ENCODE measurements at places on chromosomes 13 and 19.
A peak's percentile ranks its signal among the peaks of the same experiment; 100 is the strongest.

GRCh38 chr19:48963371-48964204 lies 1.5 kb upstream of the FTL start:
- H3K4me3 ChIP-seq: peak overlapping the region; percentile 34
- H3K4me1 ChIP-seq: peaks cover 48% of the 10 kb centered on the region
- peak; percentile 68 for DNase-seq
- H3K36me3 ChIP-seq: peaks cover 8% of the 10 kb centered on the region
- peak overlapping the region; percentile 58 for H3K27ac ChIP-seq
- H3K27me3 ChIP-seq: no peaks in the 10 kb centered on the region

DNA sequence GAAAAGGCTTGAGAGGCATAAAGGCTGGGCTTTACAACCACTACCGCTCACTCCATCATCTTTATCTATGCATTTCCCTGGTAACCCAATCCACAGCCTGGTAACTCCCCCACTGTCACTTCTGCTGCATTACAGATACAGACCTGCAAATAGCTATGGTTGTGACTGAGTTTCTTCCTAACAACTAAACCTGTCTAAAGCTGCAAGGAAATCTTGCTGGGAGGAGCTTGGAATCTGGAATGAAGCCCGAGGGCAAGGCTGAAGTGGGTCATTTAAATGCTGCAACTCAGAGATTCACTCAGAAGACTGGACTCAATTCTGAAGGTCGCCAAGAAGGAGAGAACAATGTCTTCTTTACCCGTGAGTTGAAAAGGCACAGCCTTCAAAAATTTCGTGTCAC lies at the start of gene LGALS13:
LGALS13 (plus strand) TSS at position 301 of the 400 bp plus-strand sequence; CDS start at position 346, 45 bp downstream.
- H3K27me3 ChIP-seq: peaks cover 12% of the 10 kb centered on the region
- no peak within 1 kb of the TSS for H3K27ac ChIP-seq
- no peaks in the 10 kb centered on the region for H3K36me3 ChIP-seq
- no peak within 1 kb of the TSS for H3K4me3 ChIP-seq
- no peak for DNase-seq

- peak overlapping the region; percentile 33 for H3K27ac ChIP-seq
- H3K36me3 ChIP-seq: no peaks in the 10 kb centered on the region
- peak; percentile 56 for DNase-seq
- H3K4me3 ChIP-seq: no peak overlapping the region
- H3K4me1 ChIP-seq: peaks cover 68% of the 10 kb centered on the region
Measured at GRCh38 chr13:27130979-27131623, 40.5 kb downstream of the USP12 start.

DNA sequence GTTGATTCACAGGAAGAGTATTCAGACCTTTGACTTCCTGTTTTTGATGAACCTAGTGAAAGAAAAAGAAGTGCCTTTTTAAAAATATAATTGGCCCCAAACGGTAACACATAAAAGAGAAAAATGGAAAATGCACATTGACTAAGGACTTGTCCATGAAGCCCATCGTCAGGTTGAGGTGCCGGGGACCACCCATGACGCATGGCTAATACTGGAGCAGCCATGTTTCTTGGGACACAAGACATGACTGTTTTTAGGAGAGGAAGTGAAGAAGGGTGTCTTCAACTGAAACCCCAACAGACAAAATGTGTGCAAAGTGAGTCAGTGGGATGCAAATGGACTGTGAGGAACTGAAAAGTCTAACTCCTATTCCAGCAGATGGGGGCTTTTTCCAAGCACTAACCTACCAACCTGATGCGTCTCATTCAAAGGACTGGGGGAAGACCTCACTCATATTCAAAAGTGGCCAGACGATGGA lies 459.4 kb downstream of the FOXO1 start:
- no peak for DNase-seq
- peak overlapping the region; percentile 21 for H3K4me3 ChIP-seq

DNA sequence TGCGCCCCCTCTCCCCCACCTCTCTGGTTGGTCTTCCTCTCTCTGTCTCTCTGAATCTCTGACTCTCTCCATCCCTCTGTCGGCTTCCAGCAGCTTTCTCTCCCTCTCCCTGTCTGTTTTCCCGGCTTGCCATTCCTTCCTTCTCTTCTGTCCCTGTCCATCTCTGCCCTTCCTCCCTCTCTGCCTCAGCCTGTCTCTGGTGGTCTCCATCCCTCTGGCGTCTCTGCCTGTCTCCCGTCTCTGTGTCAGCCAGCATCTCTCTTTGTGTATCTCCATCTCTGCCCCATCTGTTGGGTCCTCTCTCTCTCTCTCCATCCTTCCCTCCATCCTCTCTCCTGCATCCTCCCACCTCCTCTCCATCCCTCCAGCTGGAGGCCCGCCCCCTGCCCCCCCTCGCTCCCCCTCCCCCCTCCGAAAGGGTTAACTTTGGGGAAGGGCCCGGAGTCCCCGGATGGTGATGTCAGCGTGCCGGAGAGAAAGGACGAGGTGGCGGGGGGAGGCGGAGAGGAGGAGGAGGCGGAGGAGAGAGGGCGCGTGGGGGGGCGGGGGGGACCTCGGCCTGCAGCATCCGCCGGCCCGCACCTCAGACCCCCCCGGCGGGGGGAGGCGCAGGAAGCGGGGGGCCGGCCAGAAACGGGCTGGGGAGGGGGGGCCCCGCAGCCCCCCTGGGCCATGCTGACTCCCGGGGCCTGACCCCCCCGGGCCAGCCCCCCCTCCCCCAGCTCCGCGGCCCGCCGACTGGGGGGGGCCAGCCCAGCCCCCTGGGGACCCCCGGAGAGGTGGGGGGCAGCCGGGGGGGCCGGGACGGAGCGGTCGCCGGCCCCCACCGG lies at the start of gene BRSK1:
BRSK1 (plus strand) TSS at position 450 of the 830 bp plus-strand sequence. CDS start 446 bp downstream, outside the sequence.
- no peaks in the 10 kb centered on the region for H3K27me3 ChIP-seq
- H3K4me3 ChIP-seq: no peak within 1 kb of the TSS
- H3K36me3 ChIP-seq: no peaks in the 10 kb centered on the region
- no peak within 1 kb of the TSS for H3K27ac ChIP-seq

DNA sequence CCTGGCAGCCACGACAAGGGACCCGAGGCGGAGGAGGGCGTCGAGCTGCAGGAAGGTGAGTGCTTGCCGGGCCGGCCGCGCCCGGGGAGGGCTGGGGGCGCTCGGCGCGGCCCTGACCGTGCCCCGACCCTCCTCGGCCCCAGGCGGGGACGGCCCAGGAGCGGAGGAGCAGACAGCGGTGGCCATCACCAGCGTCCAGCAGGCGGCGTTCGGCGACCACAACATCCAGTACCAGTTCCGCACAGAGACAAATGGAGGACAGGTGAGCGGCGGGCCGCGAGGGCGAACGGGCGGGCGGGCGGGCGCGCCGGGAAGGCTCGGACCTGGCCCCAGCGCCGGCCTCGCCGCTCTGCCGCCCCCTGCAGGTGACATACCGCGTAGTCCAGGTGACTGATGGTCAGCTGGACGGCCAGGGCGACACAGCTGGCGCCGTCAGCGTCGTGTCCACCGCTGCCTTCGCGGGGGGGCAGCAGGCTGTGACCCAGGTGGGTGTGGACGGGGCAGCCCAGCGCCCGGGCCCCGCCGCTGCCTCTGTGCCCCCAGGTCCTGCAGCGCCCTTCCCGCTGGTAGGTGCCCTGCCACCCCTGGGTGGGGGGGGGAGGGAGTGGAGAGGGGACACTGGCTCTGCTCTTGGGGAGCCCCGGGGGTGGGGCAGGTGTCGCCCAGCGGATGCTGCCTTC lies 816 bp downstream of the USF2 start:
- no peaks in the 10 kb centered on the region for H3K27me3 ChIP-seq
- H3K27ac ChIP-seq: peak overlapping the region; percentile 41
- H3K4me3 ChIP-seq: no peak overlapping the region
- peaks cover 41% of the 10 kb centered on the region for H3K36me3 ChIP-seq

DNA sequence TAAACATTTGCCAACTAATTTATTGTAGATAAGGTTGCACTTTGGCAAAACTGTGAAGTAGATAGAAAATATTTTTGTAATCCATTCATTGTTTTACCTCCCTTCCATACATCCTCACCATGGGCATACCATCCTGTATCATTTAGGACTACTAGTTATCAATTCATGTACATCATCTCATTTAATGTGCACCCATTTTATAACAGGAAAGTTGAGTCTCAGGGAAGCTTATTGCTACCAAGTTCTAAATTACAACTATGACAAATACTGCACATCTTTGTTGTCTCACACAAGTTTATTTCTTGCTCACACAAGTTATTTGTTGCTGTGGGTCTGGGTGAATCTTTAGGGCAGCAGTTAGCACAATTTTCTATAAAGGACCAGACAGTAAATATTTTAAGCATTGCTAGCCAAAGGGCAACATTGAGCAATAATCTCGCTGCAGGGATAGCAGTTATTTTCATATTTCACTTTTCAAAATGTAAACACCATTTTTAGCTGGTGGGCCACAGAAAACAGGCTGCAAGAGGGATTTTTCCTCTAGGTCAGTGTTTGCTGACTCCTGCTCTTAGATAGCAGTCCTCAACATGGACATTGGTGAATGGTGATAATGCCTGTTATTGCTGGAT lies 276.5 kb downstream of the GPC6 start:
- no peaks in the 10 kb centered on the region for H3K4me1 ChIP-seq
- H3K27me3 ChIP-seq: no peaks in the 10 kb centered on the region
- no peak overlapping the region for H3K27ac ChIP-seq
- H3K4me3 ChIP-seq: no peak overlapping the region
- no peaks in the 10 kb centered on the region for H3K36me3 ChIP-seq
- no peak for DNase-seq

DNA sequence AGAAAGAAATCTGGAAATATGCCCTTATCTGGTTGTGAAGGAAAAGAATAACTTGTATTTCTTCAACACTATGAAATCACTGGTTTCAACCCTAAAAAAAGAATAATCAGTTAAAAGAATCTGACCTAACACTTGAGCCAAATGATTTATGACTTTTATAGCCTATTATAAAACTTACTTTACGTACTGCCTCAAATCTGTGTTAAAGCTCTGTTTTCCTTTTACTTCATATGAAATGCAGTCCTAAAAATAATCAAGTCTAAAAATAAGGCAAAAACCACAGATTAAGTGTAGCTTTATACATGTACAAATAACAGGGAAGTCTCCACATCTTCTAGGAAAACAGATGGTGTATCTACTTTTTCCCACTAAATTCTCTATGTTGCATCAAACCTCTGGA lies 101.3 kb downstream of the VWA8 start:
- no peaks in the 10 kb centered on the region for H3K27me3 ChIP-seq
- no peaks in the 10 kb centered on the region for H3K36me3 ChIP-seq
- no peak overlapping the region for H3K4me3 ChIP-seq
- no peak for DNase-seq

DNA sequence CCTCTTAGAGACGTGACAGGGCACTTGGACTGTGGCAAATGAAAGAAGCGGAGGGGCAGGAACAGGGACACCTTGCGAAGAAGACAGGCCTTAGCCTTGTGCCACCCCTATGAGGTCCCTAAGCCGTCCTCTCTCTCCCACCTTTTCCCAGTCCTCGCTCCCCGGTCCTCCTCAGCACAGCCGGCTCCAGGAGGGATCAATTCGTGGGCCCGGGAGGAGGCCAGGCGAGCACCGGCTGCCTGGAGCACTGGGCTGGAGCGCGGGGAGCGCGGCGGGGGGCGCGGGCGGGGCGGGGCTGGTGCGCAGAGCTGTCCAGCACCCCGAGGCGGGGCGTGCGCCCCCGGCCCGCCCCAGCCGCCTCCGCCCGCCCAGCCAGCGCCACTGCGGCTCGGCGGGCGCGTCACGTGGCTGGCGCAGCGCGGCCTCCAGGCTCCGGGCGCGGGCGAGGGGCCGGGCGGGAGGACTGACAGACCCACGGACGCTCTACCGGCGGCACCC lies at the start of gene LRP3:
LRP3 (plus strand) TSS at position 466 of the 498 bp plus-strand sequence. CDS start 456 bp downstream, outside the sequence.
- H3K36me3 ChIP-seq: no peaks in the 10 kb centered on the region
- H3K4me1 ChIP-seq: no peaks in the 10 kb centered on the region
- H3K4me3 ChIP-seq: no peak within 1 kb of the TSS
- DNase-seq: no peak
- peaks cover 11% of the 10 kb centered on the region for H3K27me3 ChIP-seq

DNA sequence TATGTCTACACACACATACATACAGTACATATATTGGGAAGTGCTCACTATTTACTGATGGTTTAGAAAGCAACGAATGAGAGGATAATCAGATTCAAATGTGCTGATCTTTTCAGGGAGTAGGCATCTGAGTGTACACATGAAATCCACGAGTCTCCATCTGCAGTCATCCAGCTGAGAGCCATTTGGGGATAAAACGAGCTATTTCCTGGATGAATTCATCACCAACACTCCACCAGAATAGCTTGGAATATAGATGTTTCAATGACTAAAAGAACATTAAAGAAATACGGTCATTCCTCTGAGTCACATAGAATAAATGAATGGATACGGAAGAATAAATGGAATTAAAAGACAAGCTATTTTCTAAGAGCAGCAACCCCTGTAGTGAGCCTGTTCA lies 721.6 kb upstream of the ARGLU1 start:
- no peaks in the 10 kb centered on the region for H3K36me3 ChIP-seq
- no peak overlapping the region for H3K27ac ChIP-seq
- H3K4me1 ChIP-seq: no peaks in the 10 kb centered on the region
- no peaks in the 10 kb centered on the region for H3K27me3 ChIP-seq

- no peak overlapping the region for H3K4me3 ChIP-seq
- no peak overlapping the region for H3K27ac ChIP-seq
- peaks cover 41% of the 10 kb centered on the region for H3K27me3 ChIP-seq
- DNase-seq: no peak
- peaks cover 26% of the 10 kb centered on the region for H3K4me1 ChIP-seq
Measured at GRCh38 chr19:13015361-13016223, 20.3 kb downstream of the NFIX start.

DNA sequence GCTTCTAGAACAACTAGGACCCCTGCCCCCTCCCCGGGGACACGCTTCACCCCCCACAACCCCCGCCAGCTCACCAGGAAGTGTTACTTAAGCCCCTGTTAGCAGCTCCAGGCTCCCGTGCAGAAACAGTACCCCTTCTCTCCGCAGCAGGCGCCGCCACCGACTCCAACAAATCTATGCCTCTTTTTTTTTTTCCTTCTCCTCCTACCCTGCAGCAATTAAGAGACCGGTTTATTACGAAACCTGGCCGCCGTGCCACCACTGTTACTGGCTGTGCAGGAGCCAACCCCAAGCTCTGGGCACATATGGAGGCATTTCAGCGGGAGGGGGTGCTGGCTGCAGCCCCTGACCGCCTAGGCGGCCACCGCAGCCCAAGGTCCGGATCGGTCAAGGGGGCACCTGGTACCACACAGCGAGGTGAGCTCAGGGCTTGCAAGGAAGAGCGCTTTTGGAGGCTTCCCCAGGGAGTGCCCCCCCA lies 2.4 kb downstream of the GADD45B start:
- peak; percentile 70 for DNase-seq
- H3K36me3 ChIP-seq: no peaks in the 10 kb centered on the region
- H3K27ac ChIP-seq: peak overlapping the region; percentile 76

- peak overlapping the region; percentile 97 for H3K27ac ChIP-seq
- peaks cover 42% of the 10 kb centered on the region for H3K4me1 ChIP-seq
- DNase-seq: peak; percentile 24
- H3K27me3 ChIP-seq: no peaks in the 10 kb centered on the region
- peak overlapping the region; percentile 88 for H3K4me3 ChIP-seq
Measured at GRCh38 chr19:8320564-8321066, 560 bp downstream of the NDUFA7 start.

- no peaks in the 10 kb centered on the region for H3K36me3 ChIP-seq
- no peak overlapping the region for H3K27ac ChIP-seq
- no peak overlapping the region for H3K4me3 ChIP-seq
- peaks cover 44% of the 10 kb centered on the region for H3K4me1 ChIP-seq
- no peaks in the 10 kb centered on the region for H3K27me3 ChIP-seq
Measured at GRCh38 chr19:12545267-12545666, 6.0 kb downstream of the ZNF564 start.
